ENCODE measurements at places on chromosomes 7 and 10.

DNA sequence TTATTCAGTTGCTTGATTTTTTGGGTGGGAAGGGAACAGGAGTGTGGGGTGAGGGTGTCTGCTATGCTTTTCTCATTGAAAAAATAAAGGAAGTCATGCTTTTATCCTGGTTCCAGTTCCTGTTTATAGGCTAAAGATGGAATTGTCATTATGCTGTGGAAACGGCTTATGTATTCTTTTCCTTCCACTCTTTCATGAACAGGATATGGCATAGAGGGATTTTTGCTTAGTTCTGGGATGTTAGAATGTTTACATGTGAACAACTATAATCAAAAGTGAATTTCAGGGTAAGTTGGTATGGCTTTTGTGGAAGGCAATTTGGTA is 35.9 kb upstream of the PTPN12 start:
- no peaks in the 10 kb centered on the region for H3K36me3 ChIP-seq
- no peak overlapping the region for H3K27ac ChIP-seq
- H3K4me1 ChIP-seq: no peaks in the 10 kb centered on the region
- no peak for DNase-seq

GRCh38 chr10:50605269-50605950 is 18.3 kb downstream of the SGMS1 start:
- peaks cover 20% of the 10 kb centered on the region for H3K4me1 ChIP-seq
- no peak for DNase-seq
- no peak overlapping the region for H3K27ac ChIP-seq
- no peaks in the 10 kb centered on the region for H3K27me3 ChIP-seq

- no peak overlapping the region for H3K27ac ChIP-seq
- no peak overlapping the region for H3K4me3 ChIP-seq
- H3K27me3 ChIP-seq: no peaks in the 10 kb centered on the region
- H3K36me3 ChIP-seq: no peaks in the 10 kb centered on the region
Measured at GRCh38 chr7:29274146-29275017, 79.8 kb downstream of the CHN2 start.

DNA sequence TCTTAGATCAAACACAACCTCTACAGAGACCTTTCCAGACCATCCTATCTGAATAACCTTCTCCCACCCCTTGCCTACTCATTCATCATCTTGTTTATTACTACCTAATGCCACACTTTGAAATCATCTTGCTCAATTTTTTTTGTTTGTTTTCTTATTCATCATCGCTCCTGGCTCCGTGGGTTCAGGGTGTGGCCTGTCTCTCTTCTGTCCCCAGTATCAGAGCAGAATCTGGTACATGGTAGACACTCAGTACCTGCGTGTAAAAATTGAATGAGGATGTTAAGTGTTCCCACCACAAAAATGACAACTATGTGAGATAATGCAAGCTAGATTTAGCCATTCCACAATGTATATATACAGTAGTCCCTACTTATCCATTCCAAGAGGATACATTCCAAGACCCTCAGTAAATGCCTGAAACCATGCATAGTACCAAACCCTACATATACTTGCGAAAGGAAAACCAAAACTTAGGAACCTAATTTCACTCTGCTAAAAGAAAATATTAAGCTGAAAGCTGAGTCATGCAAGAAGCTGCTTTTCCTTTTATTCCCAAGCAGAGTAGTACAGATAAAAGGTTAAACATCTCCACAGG is 72.1 kb upstream of the SEC61G start:
- DNase-seq: no peak
- H3K36me3 ChIP-seq: no peaks in the 10 kb centered on the region
- H3K27me3 ChIP-seq: no peaks in the 10 kb centered on the region
- no peak overlapping the region for H3K4me3 ChIP-seq
- no peak overlapping the region for H3K27ac ChIP-seq

GRCh38 chr7:4748231-4748681 is 27.2 kb upstream of the AP5Z1 start:
- no peaks in the 10 kb centered on the region for H3K36me3 ChIP-seq
- H3K27ac ChIP-seq: peak overlapping the region; percentile 35
- H3K4me1 ChIP-seq: peaks cover 36% of the 10 kb centered on the region
- no peaks in the 10 kb centered on the region for H3K27me3 ChIP-seq
- no peak for DNase-seq
- no peak overlapping the region for H3K4me3 ChIP-seq

DNA sequence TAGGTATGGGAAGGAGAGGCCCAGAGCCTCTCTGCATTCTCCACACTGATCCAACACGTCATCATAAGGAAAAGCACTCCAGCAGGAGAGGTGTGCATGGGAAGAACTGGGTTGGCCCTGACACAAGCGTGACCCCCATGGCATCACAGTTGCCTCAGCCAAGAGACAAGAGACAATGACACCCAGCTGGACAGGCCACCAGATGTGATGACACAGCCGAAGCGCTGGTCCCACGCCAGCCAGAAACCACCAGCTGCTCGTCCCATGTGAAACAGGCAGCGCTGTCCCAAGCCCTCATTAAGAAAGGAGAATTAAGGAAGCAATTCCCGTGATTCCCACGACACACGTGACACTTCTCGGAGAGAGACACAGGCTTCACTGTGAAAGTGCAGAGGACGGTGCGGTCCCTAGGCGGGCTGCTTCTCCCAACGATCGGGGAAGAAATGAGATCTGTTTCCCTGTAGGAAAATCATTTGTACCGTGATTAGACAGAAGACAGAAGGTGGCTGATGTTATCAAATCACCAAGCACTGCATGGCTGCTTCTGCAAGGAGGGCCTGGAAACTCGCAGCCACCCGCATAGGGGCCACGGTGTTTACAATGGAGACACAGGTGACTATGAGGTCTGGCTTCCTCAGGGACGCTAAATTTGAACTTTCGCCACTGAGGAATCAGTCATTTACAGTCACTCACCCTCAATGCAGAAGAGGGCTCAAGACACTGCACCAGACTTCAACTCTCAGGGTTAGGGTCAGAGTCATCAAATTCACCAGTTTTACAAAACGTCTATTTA is 74.5 kb downstream of the DIP2C start:
- no peaks in the 10 kb centered on the region for H3K36me3 ChIP-seq
- no peaks in the 10 kb centered on the region for H3K4me1 ChIP-seq
- no peak overlapping the region for H3K4me3 ChIP-seq
- no peak for DNase-seq
- no peaks in the 10 kb centered on the region for H3K27me3 ChIP-seq

DNA sequence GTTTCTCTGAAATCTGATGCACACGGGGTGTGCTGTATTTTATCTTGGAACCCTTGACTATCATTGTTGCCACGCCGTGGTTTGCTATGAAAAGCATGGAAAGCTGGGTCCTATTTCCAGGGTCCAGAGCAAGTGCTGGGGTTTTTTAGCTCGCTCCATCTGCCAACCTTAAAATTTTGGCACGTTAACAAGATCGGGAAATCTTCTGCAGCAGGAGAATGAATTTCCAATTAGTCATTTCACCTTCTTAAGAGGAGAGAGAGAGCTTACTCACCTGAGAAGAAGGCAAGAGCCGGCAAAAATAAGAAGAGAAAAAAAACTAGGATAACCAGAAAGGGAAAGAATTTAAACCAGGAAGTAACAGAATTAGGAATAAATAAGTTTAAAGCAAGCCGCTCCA is 223.6 kb upstream of the CELF2 start:
- H3K27me3 ChIP-seq: no peaks in the 10 kb centered on the region
- no peaks in the 10 kb centered on the region for H3K36me3 ChIP-seq
- H3K4me3 ChIP-seq: no peak overlapping the region
- no peaks in the 10 kb centered on the region for H3K4me1 ChIP-seq

- no peaks in the 10 kb centered on the region for H3K27me3 ChIP-seq
- no peak overlapping the region for H3K4me3 ChIP-seq
- no peaks in the 10 kb centered on the region for H3K36me3 ChIP-seq
- H3K4me1 ChIP-seq: no peaks in the 10 kb centered on the region
- no peak overlapping the region for H3K27ac ChIP-seq
- DNase-seq: no peak
Measured at GRCh38 chr10:68135922-68136792, 26.9 kb downstream of the MYPN start.

- no peaks in the 10 kb centered on the region for H3K27me3 ChIP-seq
- H3K4me1 ChIP-seq: no peaks in the 10 kb centered on the region
- DNase-seq: no peak
- H3K27ac ChIP-seq: no peak overlapping the region
- H3K36me3 ChIP-seq: no peaks in the 10 kb centered on the region
- no peak overlapping the region for H3K4me3 ChIP-seq
Measured at GRCh38 chr7:133753513-133753912, 373.6 kb upstream of the LRGUK start.

DNA sequence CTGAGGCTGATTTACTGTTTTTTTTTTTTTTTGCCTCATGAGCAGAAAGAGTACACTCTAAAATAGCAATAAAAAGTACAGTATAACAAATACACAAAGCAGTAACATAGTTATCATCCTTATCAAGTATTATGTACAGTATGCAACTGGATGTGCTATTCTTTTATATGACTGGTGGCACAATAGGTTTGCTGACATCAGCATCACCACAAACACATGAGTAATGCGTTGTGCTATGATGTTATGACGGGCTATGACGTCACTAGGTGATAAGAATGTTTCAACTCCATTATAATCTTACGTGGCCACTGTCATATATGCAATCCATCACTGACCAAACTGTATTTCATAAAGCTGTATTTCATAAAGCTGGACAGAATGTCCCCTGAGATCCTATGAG is 189.2 kb upstream of the GLI3 start:
- no peaks in the 10 kb centered on the region for H3K4me1 ChIP-seq
- H3K36me3 ChIP-seq: no peaks in the 10 kb centered on the region
- H3K4me3 ChIP-seq: no peak overlapping the region
- no peak for DNase-seq
- H3K27me3 ChIP-seq: no peaks in the 10 kb centered on the region

DNA sequence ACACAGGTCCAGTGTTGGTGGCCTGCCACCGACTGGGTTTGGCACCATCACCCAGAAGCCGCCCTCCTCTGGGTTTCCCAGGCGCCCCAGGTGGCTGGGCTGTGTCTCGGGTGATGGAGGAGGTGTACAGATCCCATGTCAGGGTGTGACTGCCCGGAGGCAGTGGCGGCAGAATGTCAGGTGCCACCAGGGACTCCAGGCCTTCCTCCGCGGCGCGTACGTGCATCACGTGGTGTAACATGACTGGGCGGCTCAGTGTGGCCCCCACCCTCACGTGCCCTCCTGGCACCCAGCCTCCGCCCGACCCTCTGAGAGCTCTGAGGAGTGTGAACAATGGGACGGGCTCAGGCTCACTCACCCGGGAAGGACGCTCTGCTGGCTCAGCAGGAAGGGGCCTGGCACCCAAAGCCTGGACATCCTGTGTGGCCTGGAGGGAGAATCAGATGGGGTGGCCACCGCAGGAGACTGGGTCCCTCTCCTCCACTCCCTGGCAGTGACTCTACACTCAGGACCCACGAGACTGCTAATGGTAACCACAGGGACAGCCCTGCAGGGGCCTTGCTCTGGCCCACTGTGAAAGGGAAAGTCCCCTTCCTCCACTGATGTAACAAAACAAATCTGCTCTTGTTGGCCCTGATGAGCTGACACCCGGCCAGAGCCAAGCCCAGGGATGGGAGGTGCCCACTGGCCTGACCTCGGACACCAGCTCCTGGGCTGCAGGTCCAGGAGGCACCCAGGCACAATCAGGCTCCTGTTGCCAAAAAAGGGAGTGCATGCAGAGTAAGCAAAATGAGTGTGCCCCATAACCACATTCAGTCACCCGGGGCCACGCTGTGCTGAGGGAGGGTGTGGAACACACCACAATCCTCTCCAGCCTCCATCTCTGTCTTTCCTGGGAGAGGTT is 164.8 kb downstream of the PRKAG2 start:
- no peak overlapping the region for H3K27ac ChIP-seq
- DNase-seq: no peak
- H3K4me1 ChIP-seq: no peaks in the 10 kb centered on the region
- no peak overlapping the region for H3K4me3 ChIP-seq

- H3K36me3 ChIP-seq: no peaks in the 10 kb centered on the region
- no peaks in the 10 kb centered on the region for H3K27me3 ChIP-seq
- no peaks in the 10 kb centered on the region for H3K4me1 ChIP-seq
- no peak for DNase-seq
- no peak overlapping the region for H3K4me3 ChIP-seq
Measured at GRCh38 chr7:138478499-138478908, 18.4 kb downstream of the TRIM24 start.

DNA sequence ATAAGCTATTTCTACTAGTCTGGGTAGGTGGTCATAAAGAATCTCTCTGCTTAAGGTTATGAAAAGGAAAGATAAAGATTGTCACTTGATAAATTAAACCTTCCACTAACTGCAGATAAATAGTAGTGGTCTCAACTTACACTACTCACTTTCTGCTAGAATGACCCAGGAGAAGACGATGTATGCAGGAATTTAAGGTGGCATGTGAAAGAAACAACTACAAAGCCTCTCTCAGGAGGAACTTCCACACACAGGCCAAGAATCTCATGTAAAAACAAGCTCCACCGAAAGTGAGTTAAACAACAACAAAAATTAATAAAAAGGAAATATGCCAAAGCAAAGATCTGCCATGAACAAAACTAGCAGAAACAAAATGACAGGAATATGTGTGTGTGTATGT is 165.4 kb downstream of the CDC14C start:
- no peak overlapping the region for H3K27ac ChIP-seq
- H3K4me1 ChIP-seq: no peaks in the 10 kb centered on the region
- no peak overlapping the region for H3K4me3 ChIP-seq
- H3K27me3 ChIP-seq: no peaks in the 10 kb centered on the region
- H3K36me3 ChIP-seq: no peaks in the 10 kb centered on the region

- H3K36me3 ChIP-seq: no peaks in the 10 kb centered on the region
- no peak for DNase-seq
- H3K4me3 ChIP-seq: peak overlapping the region; percentile 78
- H3K27ac ChIP-seq: peak overlapping the region; percentile 52
- peaks cover 7% of the 10 kb centered on the region for H3K4me1 ChIP-seq
Measured at GRCh38 chr7:116952635-116953371, 498 bp upstream of the ST7 start.

DNA sequence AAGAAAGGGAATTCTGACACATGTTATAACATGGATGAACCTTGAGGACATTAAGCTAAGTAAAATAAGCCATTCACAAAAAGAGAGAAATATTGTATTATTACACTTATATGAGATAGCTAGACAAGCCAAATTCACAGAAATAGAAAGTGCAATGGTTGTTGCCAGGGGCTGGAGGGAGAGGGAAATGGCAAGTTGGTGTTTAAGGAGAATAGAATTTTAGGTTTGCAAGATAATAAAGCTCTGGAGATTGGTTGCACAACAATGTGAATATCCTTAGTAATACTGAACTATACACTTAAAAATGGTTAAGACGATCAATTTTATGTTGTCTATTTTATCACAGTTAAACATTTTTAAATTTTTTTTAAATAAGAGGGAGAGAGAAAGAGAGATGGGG is 25.0 kb upstream of the ADD3 start:
- H3K36me3 ChIP-seq: no peaks in the 10 kb centered on the region
- H3K27me3 ChIP-seq: no peaks in the 10 kb centered on the region
- H3K4me1 ChIP-seq: no peaks in the 10 kb centered on the region
- DNase-seq: no peak
- H3K4me3 ChIP-seq: no peak overlapping the region
- H3K27ac ChIP-seq: no peak overlapping the region

DNA sequence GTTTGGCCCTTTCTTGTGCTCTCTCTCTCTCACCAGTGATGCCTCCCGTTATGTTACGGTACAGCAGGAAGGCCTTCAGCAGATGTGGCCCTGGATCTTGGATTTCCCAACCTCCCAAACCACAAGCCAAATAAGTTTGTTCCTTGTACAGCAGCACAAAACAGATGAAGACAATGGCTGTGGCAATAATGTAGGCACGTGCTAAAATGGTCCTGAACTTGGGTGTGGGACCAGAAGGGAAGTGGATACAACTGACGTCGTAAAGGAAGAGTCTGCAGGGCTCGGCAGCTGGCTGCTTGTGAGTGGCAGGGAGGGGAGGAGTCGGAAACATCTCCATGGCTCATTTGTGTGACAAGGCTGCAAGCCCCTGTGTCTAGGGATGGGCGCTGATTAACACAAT is 26.8 kb downstream of the PROSER2 start:
- no peaks in the 10 kb centered on the region for H3K27me3 ChIP-seq
- no peak for DNase-seq
- no peaks in the 10 kb centered on the region for H3K36me3 ChIP-seq

Measured in effector memory CD4-positive, alpha-beta T cell (primary cell).